ENCODE measurements at places on chromosomes 13 and 19. TPM values are rescaled to one million over a fixed set of nuclear protein-coding genes. Genes with fewer than 3 reads are reported as not detected.

Gene TMEM238
- total RNA-seq: 11.8 TPM

Gene LAIR2
- not detected for total RNA-seq

Gene AP1M2
- total RNA-seq: 87.2 TPM

Gene RASGRP4
- not detected for total RNA-seq

Gene MTUS2
- total RNA-seq: under 0.01 TPM

Gene HIPK4
- not detected for total RNA-seq

Gene MYO1F
- 0.07 TPM for total RNA-seq

Gene ZNF382
- total RNA-seq: 0.78 TPM

Gene PDE4C
- not detected for total RNA-seq

Gene PEX11G
- 4.5 TPM for total RNA-seq

Gene F2RL3
- not detected for total RNA-seq

Gene ATP1A3
- total RNA-seq: 0.33 TPM

Gene MBD3L2
- total RNA-seq: not detected

Gene EEF1AKMT1
- total RNA-seq: 12.8 TPM

Gene CD209
- total RNA-seq: not detected

Gene LILRA1
- total RNA-seq: not detected

Gene CALR3
- 0.78 TPM for total RNA-seq

Gene CTXN1
- total RNA-seq: 7.8 TPM

Gene ZNF682
- 1.3 TPM for total RNA-seq

Gene KANK3
- total RNA-seq: 4.6 TPM

Gene BEST2
- not detected for total RNA-seq

Gene STARD13
- 3.0 TPM for total RNA-seq

Gene LHB
- total RNA-seq: not detected

Gene BRSK1
- 5.0 TPM for total RNA-seq

Gene CDX2
- total RNA-seq: not detected

Gene PBX4
- 0.35 TPM for total RNA-seq

Gene MIER2
- total RNA-seq: 7.9 TPM

Gene KIR2DL4
- total RNA-seq: not detected

Gene C5AR2
- total RNA-seq: not detected

Gene ANKLE1
- 2.2 TPM for total RNA-seq

Gene ZNF132
- total RNA-seq: 3.3 TPM

Gene TMIGD2
- not detected for total RNA-seq

Gene HPN
- total RNA-seq: not detected

Gene HSPH1
- 53.5 TPM for total RNA-seq

Gene ZNF66
- total RNA-seq: 5.4 TPM

Data from airway epithelial cell (primary cell).